CD4-positive, CD25-positive, alpha-beta regulatory T cell (primary cell): ENCODE measurements at places on chromosomes 1 and 21.
A peak's percentile ranks its signal among the peaks of the same experiment; 100 is the strongest.

DNA sequence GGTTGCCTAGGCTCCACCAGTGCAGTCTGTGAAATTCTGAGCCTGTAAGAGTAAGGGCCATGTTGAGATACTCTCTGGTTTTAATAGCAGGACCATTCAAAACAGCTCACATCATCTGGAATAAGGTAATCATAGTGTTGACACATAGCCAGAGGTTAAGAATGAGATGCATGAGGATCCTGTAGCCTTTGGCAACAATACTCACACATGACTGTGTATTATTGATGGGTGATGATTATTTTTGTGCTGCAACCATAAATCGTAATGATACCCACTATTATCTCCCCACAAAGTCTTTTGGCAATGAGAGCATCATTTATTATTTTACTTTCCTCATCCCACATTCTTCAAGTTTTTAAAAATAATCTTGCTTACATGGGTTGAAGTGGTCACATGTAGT, 35.5 kb downstream of the KCNK2 start:
- no peak for DNase-seq

- DNase-seq: peak; percentile 29
These were observed 93.9 kb upstream of the PPM1J start for GRCh38 chr1:112808861-112809684.

DNA sequence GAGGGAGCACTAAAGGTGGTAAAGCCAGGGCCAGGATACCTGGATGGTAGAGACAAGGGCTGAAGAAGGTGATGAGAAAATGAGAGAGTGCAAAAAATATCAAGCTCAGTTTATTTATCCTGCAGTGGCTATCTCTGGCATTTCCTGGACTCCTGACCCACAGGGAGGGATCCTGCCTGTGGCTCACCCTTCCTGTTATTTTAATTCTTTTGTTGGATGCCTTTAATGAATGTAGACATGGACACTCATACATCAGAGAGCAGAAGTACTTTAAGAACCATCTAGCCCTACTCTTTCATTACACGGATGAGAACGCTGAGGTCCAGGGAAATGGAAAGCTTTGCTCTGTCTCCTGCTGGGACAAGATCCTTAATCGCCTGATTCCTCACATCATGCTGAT, 20.6 kb downstream of the JUN start:
- DNase-seq: no peak

- DNase-seq: no peak
These were observed 184.5 kb downstream of the DHRS3 start for GRCh38 chr1:12433323-12434053.

DNA sequence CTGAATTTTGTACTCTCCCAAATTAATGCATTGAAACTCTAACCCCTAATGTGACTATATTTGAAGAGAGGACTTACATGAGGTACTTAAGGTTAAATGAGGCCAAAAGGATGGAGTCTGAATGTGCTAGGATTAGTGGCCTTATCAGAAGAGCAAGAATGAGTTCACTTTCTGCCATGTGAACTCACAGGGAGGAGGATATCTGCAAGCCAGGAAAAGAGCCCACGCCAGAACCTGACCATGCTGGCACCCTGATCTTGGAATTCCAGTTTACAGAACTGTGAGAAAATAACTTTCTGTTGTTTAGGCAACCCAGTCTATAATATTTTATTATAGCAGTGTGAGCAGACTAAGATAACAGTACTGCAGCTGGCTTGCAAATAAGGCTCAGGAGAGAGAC, 12.2 kb upstream of the FASLG start:
- no peak for DNase-seq

DNA sequence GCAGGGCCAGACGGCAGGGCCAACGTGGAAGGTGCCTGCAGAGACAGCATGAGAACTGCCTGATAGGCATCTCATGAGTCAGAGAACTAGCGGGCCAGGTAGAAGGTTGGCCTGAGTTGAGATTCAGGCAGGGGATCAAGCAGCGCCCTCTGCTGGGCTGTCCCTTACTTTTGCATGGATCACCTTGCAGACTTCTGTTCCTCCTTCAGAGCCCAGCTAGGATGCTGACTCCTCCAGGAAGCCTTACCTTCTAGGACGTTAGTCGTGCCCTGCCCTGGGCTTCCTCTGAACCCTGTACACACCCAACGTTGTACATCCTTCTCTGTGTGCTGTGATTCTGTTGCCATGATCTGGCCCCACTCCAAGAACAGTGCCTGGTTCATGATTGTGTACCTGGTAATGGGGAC, 231.3 kb upstream of the VAMP3 start:
- DNase-seq: no peak

DNA sequence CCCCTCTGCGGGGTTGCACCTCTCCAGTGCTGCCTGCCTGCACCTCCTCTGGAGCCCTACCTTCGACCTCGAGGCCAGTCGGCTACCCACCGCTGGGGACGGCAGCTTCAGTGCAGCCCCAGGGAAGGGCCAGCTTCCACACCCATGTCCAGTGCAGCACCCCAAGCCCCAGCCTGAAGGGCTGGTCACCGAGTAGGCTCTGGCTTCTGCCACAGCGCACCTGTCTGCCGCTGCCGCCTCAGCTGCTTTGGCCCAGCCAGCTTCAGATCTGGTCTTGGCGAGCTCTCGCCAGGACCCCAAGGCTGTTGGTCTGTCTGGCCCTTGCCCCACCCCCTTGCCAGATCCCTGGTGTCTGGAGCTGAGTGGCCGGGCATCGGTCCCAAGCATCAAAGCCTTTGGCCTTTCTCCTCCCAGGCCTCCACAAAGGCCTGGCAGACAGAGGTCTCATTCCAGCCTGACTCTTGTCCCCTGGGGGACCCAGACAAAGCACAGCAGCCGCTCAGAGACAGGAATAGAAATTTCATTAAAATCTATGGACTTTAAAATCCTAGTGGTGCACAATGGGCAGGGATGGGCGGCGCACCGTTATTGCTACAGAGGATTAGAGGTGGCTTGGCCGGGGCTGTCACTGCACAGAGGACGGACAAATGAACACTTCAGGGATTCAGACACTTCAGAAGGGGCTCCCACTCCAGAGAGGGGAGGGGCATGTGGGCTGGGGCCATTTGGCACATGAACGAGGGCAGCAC, 4.8 kb downstream of the CCDC24 start:
- no peak for DNase-seq

- DNase-seq: no peak
These were observed 40.4 kb downstream of the TBX15 start for GRCh38 chr1:118947790-118948189.

DNA sequence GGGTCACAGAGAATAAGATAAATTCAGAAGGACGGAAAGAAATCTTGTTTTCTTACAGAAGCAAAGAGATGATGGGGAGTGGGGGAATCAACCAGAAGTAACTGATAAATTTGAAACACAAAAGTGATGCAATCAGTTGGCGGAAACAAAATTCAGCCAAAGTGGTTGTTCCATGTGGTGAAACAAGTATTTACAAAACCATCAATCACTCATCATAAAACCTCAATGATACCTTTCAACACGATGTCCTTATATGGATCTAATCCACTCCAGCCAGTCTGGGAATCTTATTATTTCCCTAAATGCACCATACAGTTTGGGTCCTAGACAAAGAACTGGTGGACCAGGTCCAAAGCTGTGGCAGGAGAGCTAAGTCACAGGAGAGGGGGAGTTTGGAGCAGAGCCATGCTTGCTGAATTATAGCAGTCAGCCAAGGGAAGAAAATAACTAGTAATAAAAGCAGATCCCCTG, 303.8 kb upstream of the LRRC7 start:
- no peak for DNase-seq

DNA sequence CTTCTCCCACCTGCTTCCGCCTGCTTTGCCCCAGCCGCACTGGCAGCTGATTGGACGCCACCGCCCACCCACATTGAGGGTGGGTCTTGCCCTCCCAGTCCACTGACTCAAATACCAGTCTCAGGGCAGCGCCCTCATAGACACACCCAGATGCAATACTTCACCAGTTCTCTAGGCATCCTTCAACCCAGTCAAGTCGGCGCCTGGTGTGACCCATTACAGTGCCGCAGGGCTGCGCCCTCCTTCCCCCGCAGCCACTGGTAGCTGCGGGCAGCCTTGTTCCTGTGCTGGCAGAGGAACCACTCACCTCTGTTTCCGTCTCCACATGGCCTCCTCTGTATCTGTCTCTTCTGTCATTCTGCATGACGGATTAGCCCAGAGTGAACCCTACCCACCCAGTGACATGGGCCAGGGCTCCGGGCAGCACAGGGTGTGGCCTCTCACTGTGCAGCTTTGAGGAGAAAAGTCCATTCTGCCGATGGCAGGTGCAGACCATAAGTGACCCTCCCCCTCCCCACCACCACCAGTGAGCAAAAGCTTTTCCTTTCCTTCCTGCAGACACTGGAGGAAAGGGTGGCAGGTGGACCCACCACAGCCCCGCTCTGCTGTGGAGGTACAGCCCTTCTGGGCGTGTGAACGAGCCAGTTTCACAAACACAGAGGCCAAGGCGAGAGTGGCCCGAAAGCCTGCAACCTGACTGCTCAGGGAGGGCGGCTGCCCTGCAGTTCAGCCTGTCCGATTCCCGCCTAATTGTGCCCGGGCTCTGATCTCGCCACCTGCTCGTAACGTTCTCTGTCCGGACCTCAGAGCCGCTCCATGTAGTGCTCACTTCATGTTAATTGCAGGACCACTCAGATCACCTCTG, 57.1 kb downstream of the FAAP20 start:
- DNase-seq: no peak

- no peak for DNase-seq
These were observed 137.4 kb downstream of the FAM78B start for GRCh38 chr1:166029196-166029945.

- no peak for DNase-seq
These were observed 271.8 kb upstream of the C1orf105 start for GRCh38 chr1:172148707-172149106.

DNA sequence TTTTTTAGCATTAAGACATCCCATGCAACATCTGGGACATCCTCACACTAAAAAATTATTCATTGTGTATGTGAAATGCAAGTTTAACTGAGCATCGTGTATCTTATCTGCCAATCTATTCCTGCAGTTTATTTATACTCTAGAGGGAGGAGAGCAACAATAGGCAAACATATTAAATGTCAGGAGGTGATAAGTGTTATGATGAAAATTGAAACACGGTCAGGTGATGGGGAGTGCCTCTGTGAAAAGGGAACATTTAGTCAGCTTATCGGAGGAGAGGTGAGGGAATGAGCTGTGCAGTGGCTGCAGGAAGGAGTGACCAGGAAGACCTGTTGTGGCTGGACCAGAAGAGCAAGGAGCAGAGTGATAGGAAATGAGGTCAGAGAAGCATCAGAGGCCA, 775 bp upstream of the EFCAB14 start:
- no peak for DNase-seq

DNA sequence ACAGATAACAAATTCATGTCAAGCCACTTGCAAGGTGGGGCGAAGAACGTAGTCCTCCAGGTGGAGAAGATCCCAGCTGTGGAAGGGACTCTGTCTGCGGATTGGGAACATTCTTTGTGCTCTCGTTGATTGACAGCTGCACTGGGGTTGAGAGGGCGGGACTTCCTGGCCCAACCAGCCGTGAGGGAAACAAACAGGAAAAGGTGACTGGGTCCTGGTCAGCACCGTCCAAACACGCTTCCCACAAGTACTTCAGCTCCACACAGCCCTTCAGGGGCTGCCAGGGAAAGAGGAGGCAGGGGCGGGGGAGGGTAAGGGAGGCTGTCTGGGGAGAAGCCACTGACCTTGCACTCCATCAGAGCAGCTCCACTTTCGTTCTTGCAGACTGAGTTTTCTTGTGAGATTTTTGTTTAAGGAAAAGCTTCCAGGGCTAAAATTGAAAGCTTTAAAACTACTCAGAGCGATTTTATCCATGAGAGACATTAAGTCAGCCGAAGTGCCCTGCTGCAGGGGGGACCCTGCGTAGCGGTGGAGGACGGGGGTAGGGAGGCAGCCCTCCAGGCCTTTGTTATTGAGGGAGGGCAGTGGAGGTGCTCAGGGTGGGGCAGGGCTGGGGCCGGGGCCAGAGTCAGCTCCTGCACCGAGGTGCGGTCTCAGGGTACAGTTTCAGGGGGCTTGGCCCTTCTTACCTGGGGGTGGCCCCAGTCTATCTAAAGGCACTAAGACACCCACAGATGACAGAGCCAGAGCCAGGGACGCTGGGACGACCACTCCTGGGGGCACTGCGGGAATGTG, 21.6 kb upstream of the STUM start:
- DNase-seq: no peak

- DNase-seq: no peak
These were observed 13.2 kb upstream of the SCYL3 start for GRCh38 chr1:169906938-169907337.

GRCh38 chr1:94863297-94863911, 43.2 kb downstream of the SLC44A3 start:
- no peak for DNase-seq

- no peak for DNase-seq
These were observed 45.5 kb downstream of the LPAR3 start for GRCh38 chr1:84847253-84848250.

DNA sequence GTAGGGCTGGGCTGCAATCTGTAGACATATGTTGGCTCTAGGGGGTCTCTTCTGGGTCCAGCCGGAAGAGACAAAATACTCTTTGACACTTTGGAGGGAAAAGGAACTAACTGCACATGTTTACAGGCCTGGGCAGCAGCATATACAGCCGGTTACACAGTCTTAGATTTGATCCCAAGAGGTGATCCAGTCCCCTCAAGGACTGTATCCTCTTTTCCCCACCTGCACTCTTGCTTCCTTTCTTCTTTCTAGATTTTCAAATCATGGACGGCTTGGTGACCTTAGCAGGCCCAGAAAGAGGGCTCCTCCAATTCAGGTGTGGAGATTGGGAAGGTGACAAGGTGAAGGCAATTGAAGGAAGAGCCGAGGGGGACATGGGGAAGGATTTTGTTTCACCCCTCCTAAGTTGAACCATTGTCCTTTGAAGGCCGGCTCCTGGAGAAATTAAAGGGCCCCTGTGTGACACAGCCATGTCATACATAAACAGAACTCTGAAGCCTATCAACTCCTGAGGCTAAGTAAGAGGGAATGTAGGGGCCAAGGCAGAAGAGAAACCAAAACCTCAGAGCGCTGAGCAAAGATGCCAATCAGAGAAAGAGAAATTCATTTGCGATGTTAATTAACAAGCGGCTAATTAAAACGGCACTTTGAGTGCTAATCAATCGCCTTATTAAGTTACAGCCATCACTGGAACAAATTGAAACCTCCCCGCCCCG, 5.9 kb upstream of the BARHL2 start:
- no peak for DNase-seq

GRCh38 chr1:12619792-12620487, 1.9 kb upstream of the DHRS3 start:
- DNase-seq: peak; percentile 75

- no peak for DNase-seq
These were observed at the start of gene RHBDL2 for GRCh38 chr1:38941527-38942019. Gene RHBDL2 (minus strand): TSS chr1:38941830. CDS start chr1:38919212, 22,618 bp downstream.

DNA sequence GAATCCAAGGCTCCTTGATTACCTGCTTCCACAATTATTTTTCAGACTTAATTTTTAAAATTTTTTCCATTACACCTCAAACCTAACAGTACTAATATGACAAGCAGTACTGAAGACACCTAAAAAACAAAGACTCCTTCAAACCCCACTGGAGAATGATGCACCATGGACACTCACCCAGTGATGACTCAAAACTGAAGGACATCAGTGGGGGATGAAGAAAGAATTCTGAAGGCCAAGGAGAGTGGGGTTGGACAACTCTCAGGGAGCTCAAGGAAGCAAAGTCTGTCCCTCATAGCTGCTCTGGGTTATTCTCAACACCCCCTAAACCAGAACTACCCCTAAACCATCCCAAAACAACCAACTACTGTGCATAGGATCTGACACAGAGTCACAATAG, 2.4 kb upstream of the ARHGAP29 start:
- DNase-seq: no peak
